ENCODE measurements at places on chromosomes 2 and 18.

GRCh38 chr18:12254136-12254819, at the start of gene CIDEA:
Gene CIDEA (plus strand): TSS chr18:12254361. CDS start chr18:12254384, 23 bp downstream.
- DNase-seq, result no peak

DNA sequence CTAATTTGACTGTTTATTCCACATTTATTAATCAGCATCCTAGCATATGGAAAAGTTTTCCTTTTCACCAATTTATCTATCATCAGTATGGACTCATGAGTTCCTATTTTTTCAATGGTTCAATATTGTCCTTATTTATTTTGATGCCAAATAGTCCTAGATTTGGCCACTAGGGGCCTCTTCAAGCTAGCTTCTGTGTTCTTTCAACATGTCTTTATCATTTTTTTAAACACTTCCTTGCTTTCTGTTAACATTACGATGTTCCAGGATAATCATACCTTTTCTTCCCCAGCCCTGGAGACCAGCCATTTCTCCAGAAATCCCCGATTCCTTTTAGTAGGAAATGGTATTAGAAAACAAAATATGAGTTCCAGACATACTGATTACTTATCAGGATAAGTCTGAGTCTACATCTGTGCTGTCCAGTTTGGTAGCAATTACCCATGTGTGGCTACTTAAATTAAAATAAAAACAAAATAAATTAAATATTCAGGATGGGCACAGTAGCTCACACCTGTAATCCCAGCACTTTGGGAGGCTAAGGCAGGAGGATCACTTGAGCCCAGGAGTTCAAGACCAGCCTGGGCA, 70.6 kb downstream of the RPE start:
- no peak for DNase-seq

DNA sequence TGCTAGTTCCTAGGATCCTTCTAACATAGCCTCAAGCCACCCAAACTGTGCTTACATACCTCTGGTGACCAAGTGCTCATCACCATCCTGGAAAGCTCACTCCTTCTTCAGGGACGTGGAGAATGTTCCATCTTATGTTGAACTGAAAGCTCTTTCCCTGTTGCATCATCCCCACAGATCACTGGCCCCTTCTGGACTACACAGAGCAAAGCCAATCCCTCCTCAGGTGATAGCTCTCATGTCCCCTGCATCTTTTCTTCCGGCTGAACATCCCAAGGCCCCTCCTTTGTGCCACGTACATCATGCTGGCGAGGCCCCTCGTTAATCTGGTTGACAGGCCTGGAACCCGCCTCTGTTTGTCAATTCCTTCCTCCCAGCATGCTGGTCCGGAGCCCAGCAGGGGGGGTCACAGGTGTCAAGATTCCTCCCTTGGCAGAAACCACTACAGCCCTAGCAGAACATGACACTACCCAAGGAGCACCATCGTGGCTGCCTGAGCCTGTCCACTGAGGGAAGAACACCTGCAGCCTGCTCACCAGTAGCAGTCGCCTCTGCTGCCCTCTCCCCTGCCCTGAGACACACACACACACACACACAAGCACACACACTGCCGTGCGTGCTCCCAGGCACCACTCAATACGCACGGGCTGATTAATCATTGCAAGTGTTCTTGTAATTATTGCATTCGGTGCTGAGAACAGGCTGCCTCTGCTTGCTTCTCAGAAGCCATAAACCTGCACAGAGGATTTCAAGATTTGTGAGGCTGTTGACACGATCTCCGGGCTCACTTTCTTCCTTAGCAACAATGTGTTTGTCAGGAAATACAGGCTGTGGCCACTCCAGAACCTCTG, 6.3 kb upstream of the KCNK3 start:
- DNase-seq, result no peak

GRCh38 chr2:206521115-206521514, 77.8 kb downstream of the ADAM23 start:
- DNase-seq, result no peak

GRCh38 chr2:127108090-127108523, 1.2 kb upstream of the BIN1 start:
- no peak for DNase-seq

DNA sequence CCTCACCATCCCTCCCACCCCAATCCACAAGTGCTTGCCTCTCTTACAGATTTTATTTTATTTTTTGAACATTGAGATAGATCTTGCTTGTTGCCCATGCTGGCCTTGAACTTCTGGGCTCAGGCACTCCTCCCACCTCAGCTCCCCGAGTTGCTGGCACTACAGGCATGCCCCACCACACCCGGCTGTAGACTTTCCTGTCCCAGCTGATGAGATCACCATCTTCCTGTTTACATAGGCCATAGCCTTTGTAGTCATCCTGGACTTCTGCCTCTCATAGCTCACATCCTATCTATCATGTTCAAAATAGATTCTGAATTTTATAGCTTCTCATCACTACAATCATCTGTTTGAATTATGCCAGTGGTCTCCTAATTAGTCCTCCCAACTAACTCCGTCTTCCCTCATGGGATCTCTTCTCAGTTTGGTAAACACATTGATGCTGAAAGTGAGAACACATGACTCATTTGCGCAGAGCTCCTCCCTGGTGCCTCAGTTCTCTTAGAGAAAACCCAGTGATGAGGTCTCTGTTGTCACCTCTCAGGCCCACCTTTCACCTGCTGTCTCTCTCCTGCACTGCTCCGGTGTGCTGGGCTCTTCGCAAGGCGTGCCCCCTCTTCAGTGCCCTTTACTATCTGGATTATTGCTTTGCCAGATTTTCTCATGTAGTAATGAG, 243.0 kb downstream of the ZNF407 start:
- DNase-seq, result peak; percentile 9

DNA sequence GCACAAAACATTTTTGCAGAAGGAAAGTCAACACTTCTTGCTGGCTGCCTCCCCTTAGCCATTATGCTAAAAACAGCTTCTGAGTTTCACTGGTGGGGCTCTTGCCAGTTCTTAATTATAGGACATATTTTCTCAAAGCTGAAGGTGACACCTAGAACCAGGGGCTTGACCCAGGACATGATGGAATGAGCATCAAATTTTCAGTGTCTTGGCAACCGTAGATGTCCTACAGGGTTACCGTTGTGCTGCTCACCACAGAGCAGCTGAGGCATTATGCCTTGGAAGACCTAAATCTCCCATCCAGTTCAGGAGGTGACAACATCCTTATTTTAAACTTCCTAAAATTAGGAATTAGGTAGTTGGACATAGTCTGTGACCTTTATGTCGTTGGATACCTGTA, 46.7 kb downstream of the TMEM185B start:
- DNase-seq, result no peak

- no peak for DNase-seq
Observed at GRCh38 chr2:79669714-79670113, 156.9 kb downstream of the CTNNA2 start.

DNA sequence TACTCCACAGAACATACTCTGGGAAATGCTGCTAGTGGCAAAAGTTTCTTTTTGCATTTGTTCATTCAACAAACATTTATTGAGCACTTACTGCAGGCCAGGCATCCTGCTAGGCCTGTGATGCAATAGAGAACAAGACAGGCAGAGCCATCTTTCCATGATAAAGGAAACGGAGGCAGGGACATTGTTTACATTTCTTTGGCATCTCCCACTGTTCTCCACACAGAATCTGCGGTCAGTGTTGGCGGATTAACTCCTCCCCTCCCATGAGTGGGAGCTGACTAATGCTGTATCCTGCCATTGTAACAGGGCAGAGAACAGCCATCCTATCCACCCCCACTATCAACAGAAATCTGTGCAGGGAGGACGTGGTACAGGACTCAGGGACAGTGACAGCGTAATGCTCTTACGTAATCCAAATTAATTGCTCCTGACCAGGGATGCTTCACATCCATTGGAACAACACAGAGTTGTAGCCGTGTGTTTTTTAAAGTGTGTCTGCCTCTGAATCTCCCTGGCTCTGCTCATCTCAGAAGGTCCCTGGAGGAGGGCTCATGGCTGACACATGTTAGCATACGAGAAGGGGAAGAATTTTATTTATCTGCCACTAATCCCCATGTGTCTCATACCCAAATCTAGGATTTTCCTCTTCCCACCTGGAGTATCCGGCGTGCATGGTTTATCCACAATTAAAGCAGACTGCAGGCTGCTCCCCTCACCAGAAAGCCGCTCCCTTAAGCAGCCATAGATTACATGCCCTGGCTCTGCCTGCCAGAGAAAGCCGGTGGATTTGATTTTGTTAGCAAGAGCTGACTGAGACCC, 32.3 kb downstream of the STEAP3 start:
- DNase-seq, result peak; percentile 92

DNA sequence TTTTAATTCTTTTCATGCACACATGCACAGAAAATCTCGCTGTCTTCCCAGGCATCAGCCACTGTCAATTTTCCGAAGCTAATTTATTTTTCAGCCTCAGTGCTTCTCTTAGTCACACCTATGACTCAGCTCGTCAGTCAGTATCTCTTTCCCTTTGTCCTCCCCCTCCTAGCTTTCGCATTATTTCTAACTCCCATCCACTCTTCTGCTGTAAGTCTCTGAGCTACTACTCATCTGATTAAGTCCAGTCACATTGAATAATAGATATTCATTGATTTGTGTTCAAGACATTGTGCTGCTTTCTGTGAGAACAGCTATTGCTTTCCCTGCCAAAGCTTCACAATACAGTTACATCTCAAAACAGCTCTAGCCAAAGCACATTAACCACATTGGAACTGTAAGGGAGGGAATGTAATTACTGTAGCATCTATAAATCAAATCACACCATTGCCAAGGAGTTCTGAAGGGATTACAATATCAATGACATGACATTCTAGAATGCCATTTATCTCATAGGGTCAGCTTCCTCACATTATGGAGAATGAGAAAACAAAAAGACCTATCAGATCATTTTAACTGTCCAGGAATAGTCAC, 89.4 kb downstream of the SCN3A start:
- peak; percentile 10 for DNase-seq

DNA sequence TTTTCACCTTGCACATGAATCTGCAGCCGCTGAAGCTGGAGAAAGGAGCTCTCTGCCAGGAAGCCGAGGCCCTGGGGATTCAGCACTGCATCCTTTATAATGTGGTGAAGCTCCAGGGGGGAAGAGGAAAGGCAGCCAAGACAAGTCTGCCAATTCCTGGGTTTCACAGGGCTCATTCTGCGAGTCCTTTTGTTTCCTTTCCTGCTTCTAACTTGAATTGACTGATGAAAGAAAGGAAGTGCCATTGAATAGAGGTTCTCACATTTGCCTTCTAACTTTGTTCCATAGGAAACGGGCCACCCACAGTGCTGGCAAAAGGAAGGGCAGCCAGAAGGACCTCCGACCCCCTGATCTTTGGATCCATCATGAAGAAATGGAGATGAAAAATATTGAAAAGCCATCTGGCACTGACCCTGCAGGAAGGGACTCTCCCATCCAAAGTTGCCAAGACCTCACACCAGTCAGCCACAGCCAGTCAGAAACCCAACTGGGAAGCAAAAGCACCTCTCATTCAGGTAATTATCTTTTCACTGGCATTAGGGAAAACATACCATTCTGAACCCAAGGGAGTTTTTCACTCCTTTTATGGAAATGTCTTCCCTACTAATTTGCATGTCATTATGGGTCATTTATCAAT, 765.4 kb downstream of the MBD2 start:
- DNase-seq, result peak; percentile 28

GRCh38 chr2:38528008-38528442, 74.7 kb downstream of the HNRNPLL start:
- DNase-seq, result no peak

DNA sequence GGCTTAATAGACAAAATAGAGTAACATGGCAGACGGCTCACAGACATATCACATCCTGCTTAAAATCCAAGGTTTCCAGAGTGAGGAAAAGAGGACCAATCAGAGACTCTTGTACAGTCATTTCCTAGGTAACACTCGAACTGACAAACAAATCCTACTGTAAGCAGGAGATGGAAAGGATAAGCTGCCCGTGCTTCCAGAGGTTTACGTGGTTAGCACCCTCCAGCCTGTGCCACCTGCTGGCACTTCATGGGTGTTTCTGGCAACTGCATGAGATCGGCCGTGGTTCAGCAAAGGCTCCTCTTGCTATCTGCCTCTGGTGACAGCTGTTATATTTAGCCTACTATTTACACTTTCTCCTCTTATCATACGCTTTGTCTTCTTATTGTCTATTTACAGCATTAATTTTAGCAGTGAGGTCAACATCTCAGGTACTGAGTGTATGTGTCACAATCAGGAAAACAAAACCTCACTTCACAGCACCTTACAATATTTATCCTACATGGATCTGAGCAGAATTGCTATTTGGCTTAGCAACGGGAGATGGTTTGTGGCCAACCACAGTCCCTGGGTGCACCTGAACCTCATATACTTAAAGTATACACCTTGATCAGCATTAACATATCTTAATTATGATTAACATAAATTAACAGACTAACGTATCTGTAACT, 226.9 kb downstream of the TMEM163 start:
- DNase-seq, result no peak

DNA sequence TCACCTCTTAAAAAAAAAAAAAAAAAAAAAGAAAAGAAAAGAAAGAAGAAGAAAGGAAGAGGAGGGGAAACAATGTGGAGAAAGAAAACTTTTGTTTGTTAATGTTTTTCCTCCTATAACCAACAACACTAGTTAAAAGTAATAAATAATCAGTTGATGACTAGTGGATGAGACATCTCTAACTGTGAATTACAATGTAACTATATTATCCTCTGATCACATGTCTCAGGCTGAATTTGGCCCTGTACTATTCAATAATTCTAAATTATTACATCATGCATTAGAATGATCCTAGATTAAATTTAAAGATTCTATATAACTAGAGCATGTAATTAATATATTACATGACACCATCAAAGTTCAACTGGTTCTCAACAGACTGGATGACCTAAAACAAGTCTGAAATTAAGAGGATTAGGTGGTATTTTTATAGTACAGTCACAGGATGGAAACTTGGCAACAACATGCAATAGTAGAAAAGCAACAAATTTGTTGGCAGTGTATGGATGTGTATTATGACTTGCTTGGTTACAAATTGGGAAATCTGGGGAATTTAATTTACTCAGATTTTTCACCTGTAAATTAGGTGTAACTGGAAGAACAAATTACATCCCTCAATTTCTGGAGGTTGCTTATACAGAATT, 269.3 kb upstream of the SETBP1 start:
- DNase-seq, result no peak

GRCh38 chr2:201450954-201451291, 335 bp downstream of the TRAK2 start:
- no peak for DNase-seq

GRCh38 chr2:170892391-170892951, 36.6 kb upstream of the GORASP2 start:
- DNase-seq, result no peak

DNA sequence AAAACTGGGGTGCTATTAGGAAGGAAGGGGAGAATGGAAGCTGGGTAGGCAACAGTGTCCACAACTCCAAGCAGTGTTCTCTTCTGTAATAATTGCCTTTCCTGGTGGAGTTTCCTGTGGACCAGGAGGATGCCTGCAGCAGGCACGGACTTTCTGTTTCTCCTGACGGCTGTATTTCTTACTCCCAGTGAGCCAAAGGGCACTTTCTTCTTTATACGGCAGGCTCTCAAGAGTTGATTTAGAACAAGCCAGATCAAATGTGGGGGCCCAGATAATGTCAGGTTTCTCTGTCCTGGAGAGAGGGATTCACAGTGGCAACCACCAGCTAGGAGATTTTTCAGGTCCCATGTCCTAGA, 13.0 kb upstream of the PROC start:
- DNase-seq, result no peak

- no peak for DNase-seq
Observed at GRCh38 chr2:236998758-236999157, 86.9 kb upstream of the COPS8 start.

GRCh38 chr2:53630026-53630606, 137.5 kb upstream of the CHAC2 start:
- DNase-seq, result no peak

GRCh38 chr18:40673150-40673549, 1281.9 kb upstream of the PIK3C3 start:
- no peak for DNase-seq

GRCh38 chr18:54736981-54737380, 91.3 kb upstream of the RAB27B start:
- no peak for DNase-seq
